Mammary epithelial cell (primary cell): ENCODE measurements at places on chromosomes 11 and 22. TPM values are rescaled to one million over a fixed set of nuclear protein-coding genes. Genes with fewer than 3 reads are reported as not detected.
A peak's percentile ranks its signal among the peaks of the same experiment; 100 is the strongest.

ROBO3 gene
- total RNA-seq: 38.7 TPM

VSIG10L2 gene
- total RNA-seq: not detected in 2 replicates

CRYBB2 gene
- not detected for total RNA-seq

PTPN5 gene
- not detected for total RNA-seq

FXYD2 gene
- not detected for total RNA-seq

PNPLA3 gene
- total RNA-seq: 13.2 TPM

GRCh38 chr11:123233975-123234334 lies 38.9 kb upstream of the CLMP start:
- DNase-seq: no peak

GRCh38 chr11:115155320-115155719 lies 348.9 kb downstream of the CADM1 start:
- no peak for DNase-seq

DNA sequence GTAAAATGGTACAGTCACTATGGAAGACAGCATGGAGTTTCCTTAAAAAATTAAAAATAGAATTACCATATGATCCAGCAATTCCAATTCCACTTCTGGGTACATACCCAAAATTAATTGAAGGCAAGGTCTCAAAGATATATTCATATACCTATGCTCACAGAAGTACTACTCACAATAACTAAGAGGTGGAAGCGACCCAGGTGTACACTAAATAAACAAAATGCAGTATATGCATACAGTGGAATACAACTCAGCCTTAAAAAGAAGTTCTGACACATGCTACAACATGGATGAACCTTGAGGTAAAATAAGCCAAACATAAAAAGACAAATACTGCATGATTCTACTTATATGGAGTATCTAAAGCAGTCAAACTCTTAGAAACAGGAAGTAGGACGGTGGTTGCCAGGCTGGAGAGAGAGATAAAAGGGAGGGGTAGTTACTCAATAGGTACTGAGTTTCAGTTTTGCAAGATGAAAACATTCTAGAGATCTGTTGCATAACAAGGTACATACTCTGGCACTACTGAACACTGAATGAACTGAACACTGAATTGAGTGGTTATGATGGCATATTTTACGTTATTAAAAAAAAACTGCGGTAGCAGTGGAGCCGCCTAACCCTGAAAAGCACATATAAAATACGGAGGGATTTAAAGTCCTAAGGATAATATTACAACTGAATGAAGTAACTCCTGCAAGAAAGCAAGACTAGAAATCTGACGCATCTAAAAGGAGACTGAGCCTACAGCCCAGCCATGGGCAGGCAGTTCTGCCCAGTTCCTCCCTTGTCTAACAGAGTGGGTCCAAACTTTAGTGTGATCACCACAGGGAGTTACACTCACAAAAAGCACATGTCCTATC lies 12.8 kb downstream of the DGCR2 start:
- DNase-seq: peak; percentile 88

DNA sequence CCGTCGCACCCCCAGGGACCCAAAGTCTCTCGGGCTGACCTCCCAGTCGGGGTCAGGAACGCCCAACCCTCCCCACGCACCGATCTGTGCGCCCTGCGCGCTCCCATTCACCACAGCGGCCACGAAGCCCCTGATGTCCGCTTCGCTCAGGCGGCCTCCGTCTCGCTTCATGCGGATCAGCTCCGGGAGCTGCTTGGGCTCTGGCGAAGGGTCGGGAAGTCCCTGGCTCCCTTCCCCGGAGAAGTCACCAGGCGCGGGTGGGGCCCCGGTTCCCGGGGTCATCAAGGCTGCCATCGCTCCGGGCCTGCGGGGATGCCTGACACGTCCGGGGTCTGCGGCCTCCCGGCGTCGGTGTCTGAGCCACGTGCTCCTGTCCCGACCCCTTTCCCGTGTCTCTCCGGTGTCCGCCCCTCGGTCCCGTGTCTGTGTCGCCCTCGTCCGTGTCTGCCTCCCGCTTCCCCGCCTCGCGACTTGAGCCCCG lies 356 bp downstream of the TYMP start:
- DNase-seq: no peak

GRCh38 chr11:20415432-20415831 lies 27.9 kb downstream of the PRMT3 start:
- no peak for DNase-seq

- DNase-seq: peak; percentile 99
Observed at GRCh38 chr22:30205281-30206115, 41.1 kb downstream of the LIF start.

- no peak for DNase-seq
Observed at GRCh38 chr22:46736705-46737104, 1.3 kb downstream of the CERK start.

- no peak for DNase-seq
Observed at GRCh38 chr11:66561178-66561974, 7.0 kb downstream of the CTSF start.
